ENCODE measurements at places on chromosomes 2 and 18.

- DNase-seq = no peak
These were observed 12.6 kb downstream of the PSD4 start for GRCh38 chr2:113186433-113186796.

DNA sequence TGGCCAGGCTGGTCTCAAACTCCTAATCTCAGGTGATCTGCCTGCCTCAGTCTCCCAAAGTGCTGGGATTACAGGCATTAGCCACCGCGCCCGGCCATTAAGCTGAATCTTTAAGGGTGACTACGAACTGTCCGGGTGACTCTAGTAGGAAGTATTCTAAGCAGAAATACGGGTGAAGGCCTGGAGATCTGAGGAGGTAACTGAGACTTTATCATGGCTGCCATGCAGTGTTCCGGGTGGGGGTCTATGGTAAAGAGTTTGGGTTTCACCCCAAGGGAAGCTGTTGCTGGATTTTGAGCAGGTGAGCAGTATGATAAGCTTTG lies 20.1 kb upstream of the ROCK2 start:
- DNase-seq = no peak

DNA sequence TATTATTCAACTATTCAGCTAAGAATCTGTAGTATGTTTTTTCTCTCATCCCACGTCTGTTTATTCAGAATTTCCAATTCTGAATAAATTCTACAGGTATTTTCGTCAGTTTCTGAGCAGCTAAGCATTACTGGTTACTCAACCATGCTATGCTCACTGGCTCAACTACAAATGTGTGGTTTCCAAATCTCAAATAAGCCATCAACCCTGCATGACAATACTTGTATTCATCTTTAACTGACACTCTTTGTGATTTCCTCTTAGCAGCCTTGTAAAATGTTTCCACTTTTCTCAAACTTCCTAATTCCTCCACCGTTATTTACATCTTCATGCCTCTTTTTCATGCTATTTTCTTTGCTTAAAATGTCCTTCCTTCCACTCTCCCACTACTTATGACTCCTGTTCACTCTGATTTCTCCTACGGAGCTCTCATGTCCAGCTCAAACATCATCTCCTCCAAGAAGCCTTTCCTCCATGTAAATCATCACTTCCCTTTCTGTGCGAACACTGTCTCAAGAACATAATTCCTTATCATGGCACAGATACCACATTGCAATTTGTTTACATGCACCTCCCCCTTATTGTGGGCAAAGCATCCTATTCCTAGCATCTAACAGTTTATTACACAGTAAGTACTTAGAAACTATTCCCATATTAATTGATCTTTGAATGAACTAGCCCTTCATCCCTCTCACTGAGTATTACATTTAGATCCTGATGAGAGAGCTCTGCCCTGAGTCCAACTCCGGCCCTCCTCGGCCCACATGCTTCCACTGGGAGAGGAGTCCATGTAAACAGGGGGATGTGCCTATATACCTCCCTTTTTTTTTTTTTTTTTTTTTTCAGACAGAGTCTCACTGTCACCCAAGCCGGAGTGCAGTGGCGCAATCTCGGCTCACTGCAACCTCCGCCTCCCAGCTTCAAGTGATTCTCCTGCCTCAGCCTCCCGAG lies 10.5 kb downstream of the CCDC88A start:
- no peak for DNase-seq

DNA sequence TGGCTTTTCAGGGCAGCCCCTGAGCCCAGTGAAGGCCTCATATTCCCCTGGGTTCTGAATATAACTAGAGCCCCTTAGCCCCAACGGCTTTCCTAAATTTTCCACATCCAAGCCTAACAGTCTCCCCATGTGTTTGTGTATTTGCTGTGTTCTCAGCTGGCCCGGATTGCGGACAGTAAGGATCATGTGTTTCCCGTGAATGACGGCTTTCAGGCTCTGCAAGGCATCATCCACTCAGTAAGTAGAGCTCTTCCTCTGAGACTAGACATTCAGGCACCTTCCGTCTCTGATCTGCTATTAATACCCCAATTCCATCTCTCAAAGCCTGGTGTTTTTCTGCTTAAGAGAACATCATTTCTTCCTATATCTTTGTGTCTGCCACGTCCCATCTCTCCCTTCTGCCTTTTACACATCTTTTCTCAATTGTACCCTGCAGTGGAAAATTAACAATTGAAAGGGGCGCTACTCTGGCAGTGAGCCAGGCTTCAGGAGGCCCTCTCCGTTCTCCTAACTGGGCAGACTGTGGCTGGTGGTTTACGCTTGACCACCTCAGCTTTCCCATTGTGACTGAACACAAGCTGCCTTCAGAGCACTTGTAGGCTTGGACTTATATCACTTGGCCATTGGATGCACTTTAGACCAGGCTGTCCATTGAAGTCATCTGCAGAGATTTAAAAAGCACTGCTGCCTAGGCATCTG lies 64.4 kb downstream of the ANTXR1 start:
- no peak for DNase-seq

- DNase-seq = peak; percentile 29
These were observed 143.4 kb downstream of the UBE2E3 start for GRCh38 chr2:181123798-181124231.

GRCh38 chr2:10514743-10515142 lies 66.6 kb upstream of the ODC1 start:
- no peak for DNase-seq

DNA sequence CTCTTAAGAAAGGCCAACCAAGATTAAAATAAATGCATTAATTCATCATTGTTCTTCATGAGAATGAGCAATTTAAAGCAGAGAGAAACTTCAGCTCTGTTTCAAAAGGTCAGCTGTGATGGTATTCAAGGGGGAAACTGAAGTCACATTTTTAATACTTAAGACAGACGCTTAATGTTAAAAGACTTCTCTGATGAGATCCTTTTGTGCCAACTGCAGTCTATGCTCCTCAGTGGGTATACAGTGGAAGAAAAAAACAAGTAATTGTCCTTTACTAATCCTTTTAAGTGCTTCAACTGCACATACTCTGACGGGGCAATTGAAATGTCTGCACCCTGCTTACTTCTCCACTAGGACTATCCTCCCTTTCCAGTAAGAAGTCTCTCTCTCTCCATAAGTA lies 309.7 kb downstream of the GULP1 start:
- no peak for DNase-seq

- no peak for DNase-seq
These were observed 16.1 kb downstream of the MAPRE3 start for GRCh38 chr2:26986576-26986975.

DNA sequence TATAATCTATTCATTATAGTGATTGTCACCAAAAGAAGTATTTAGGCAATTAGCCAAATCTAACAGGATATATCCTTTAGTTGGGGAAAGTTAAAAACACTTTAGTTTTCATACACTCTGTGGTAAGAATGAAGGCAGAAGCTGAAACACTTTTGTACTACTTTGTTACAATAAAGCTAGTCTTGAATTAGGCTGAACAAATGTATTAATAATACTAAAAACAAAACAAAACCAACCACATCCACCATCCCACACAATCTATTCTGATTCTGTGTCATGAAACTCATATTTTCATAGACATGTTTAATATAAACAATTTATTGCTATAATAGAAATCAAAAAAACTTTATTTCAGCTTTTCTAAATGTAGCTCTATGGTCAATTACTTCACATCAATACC lies 508.8 kb downstream of the ZEB2 start:
- no peak for DNase-seq

GRCh38 chr2:171163261-171163660 lies 2.6 kb upstream of the TLK1 start:
- DNase-seq = no peak

- no peak for DNase-seq
These were observed 22.3 kb upstream of the VPS4B start for GRCh38 chr18:63444580-63444979.

DNA sequence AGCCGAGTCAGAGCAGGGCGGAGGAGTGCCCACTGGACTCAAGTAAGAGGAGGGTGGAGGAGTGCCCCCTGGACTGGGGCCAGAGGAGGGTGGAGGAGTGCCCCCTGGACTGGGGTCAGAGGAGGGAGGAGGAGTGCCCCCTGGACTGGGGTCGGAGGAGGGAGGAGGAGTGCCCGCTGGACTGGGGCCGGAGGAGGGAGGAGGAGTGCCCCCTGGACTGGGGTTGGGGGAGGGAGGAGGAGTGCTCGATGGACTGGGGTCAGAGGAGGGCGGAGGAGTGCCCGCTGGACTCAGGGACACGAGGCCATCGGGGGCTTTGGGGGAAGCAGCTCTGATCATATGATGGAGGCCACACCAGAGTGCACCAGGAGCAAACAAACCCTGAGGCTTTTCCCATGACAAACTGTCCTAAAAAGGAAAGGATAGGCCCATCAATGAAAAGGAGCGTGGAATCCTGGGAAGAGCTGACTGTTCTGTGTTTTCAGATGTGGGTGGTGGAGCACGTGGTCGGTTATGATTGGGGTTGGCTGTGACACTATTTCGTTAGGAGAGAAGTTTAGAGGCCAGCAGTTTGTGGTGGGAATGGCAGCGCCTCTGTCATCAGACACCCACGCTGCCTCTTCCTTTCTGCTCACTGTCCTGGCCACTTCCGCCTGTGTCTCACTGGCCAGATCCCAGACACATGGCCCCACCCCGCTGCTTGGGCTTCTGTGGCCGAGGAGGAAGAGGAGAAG lies 24.5 kb upstream of the HPCAL1 start:
- DNase-seq = no peak
